Mesenchymal stem cell (in vitro differentiated cells and primary cell): ENCODE measurements at places on chromosomes 1 and 21.

- DNase-seq: no peak
Measured at GRCh38 chr1:155110381-155110780, 17.3 kb upstream of the EFNA1 start.

- peak; percentile 67 for DNase-seq
Measured at GRCh38 chr1:154546264-154547063, 12.0 kb downstream of the UBE2Q1 start.

GRCh38 chr1:7172804-7173203, 387.6 kb downstream of the CAMTA1 start:
- DNase-seq: no peak

GRCh38 chr21:44999972-45000636, 60.3 kb downstream of the SLX9 start:
- no peak for DNase-seq

DNA sequence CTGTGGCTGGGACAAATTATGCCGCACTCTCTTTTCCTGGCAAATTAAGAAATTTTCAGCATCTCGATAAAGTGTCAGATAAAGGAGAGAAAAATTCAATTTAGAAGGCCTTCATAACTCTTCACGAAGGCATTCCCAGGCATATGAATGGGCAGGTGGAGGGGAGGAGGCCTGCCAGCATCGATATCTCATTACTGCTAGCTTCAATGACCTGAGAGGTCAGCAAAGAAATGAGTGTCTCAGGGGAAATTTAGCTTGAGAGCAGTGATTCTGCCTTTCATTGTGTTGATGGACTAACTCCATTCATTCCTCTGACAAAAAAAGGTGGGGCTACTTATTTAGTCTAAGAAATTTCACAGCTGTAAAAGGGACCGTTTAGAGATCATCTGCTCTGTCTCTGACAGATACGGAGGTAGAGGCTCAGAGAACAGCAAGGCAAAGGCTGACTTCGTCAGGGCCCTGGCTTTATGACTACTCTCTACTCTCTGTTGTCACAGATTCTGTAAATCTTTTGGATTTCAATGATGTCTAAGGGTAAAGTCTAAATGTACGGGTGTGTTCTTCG, 212.0 kb upstream of the BEND5 start:
- no peak for DNase-seq

- DNase-seq: peak; percentile 85
Measured at GRCh38 chr1:93814059-93814794, 64.8 kb downstream of the DNTTIP2 start.

- no peak for DNase-seq
Measured at GRCh38 chr1:45820173-45820572, 16.8 kb downstream of the MAST2 start.

GRCh38 chr1:241627453-241628259, 12.5 kb downstream of the CHML start:
- peak; percentile 65 for DNase-seq

DNA sequence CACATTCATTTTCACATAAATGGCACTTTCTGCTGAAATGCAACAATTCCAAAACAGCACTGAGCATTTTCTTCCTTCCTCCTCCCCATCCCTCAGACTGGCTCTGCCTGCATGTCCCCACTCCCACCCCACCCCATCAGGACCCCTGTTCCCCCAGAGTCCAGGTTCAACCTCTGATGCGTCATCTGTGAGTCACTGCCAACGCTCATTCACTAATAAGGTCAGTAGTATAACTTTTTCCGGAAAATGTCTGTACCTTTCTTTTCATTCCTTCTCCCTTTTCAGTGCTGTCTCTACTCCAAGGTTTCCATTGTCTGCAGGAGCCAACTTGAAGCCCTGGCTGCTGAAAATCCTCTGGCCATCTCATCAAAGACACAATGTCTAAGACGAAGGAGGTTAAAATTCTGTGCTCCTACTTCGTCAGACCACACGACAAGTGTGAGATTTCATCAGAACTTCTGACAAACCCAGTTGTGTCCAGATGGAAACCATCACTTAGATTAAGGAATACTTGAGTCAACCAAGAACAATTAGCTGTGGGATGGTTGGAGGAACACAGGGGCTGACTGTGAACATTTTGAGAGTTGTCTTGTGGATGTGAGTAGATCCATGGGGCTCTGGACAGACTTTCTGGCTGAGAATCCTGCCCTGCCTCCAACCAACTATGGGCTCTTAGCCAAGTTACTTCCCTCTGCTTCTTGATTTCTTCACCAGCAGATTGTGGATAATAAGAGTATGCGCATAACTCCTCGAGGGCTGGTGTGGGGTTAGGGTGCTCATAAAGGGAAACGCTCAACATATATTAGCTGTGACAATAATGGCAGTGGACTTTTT, 35.6 kb upstream of the UTS2 start:
- peak; percentile 11 for DNase-seq

DNA sequence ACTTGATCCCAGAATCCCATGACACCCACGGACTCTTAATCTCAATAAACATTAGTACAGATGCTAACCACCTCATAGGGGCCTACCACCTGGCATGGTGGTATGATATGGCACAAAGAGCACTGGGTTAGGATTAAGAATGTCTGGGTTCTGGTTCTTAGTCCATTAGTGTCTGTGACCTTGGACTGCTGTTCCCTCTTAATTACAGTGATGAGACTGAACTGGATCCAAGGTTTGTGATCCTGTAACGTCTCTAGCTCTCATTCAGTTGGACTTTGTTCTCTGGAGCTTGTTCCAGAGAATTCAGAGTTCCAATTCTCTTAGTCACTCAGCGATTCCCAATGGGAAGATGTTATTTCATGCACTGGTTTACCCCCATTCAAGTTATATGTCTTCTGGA, 23.6 kb upstream of the PIGC start:
- no peak for DNase-seq

DNA sequence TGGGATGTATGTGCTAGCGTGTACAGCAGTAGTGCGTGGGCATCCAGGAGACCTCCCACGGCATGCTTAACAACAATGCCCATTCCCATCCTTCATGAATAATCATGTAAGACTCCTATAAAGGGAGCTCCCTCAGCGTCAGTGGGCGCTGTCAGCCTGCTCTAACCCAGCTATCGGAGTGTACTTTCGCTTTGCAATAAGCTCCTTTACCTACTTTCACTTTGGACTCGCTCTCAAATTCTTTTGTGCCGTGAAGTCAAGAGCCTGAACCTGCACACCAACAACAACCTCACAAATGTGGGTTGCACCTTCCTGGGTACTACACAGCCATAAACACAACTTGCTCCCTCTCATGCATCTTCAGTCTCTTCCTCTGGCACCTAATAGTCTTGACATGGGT, 114.8 kb upstream of the PAXBP1 start:
- no peak for DNase-seq

DNA sequence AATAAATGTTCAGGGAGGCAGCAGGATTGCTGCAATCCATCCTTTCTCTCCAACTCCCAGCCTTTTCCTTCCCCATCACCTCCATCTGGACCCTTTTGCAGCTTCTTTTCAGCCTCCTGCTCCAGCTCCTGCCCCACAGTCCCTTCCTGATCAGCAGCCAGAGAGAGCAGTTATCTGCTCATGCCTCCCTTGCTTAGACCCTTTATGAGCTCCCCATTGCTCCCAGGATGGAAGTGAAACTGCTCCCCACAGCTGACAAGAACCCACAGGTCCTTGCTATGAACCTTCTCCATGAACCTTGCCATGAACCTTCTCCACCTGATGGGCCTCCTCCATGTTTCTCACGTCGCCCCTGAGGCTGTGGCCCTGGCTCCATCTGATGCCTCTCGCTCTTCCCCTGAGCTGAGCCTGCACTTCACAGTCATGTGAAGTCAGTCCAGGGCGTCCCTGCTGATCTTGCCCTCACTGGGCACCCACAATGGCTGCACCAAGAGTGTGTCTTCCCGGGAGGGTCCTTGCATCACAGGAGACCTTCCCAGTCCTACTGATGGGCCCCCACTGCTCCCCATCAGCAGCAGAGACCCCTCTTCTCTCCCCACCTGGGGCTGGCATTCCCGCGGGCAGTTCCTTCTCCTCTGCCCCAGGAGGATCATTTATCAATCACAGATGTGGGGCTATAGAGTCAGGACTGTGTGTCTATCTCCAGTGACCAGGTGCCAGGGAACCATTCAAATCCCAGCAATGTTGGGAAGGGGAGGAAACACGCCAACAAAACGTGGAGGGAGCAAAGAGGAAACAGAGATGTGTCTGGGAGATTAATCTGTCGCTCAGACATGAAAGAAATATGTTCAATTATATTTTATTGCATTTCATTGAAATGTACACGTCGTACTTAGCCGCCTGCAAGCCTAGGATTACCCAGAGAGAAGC, 73.1 kb downstream of the MATN1 start:
- no peak for DNase-seq

- DNase-seq: peak; percentile 6
Measured at GRCh38 chr1:191575746-191576145, 582.5 kb upstream of the RGS18 start.

DNA sequence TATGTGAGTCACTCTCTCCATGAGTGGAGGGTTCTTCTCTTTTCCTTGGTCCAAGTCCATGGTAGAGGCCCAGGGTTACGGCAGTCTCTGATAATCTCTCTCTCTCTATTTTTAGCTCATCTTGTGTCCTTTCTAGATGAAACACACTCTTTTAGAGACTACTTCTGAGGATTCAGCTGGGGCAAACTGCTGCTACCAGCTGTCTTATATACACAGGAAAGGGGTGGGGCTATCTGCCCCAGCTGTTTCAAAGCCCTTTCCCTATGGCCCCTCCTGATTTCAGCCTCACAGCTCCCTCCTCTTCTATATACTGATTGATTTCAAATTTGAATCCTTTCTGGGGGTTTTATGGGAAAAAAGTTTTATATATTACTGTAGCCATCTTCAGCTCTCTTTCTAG, 324.8 kb downstream of the RWDD3 start:
- no peak for DNase-seq

DNA sequence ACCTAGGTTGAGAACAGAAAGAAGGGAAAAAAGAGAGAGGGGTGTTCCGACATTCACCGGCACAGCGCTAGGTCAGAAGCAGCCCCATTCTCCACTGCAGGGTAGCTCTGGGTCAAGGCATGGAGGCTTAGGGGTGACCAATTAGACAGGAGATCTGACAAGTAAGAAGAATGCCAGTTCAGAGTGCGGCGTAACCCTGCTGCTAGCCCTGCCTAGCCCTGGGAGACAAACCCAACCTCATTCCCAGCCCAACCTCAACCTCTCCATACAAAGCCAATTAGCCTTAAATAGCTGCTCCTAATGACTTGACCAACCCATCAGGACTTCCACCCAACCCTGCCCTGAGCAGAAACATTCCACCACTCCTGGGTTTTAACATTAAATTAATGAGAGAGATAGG, 3.4 kb downstream of the PRELP start:
- DNase-seq: peak; percentile 10

DNA sequence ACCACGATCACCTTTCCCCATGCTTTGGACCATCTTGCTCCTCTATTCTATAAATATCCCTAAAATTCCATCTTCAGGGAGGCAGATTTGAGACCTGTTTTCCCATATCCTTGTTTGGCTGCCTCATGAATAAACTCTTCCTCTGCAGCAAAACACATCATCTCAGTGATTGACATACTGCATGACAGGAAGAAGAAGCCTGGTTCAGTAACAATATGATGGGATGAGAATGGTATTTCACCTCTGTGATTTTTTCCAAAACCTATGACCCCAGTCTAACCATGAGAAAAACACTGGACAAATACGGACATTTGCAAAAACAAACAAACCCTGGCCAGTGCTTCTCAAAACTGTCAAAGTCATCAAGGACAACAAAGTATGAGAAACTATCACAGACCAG, 53.8 kb upstream of the ZSWIM5 start:
- no peak for DNase-seq

DNA sequence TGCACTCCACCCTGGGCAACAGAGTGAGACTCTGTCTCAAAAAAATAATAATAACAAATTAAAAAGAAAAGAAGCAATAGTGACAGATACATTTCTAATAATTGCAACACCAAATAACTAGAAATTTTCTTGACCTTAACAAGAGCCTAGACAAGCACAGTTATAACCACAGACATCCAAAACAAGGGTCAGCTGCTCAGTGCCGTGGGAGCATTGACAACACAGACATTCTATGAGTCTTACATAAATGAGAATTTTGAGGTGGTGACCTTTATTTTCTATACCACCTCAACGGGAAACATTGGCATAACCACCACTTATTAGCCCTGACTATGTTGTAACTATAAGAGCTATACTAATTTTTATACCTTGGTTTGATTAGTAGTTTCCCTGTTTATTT, 156.1 kb downstream of the NR5A2 start:
- no peak for DNase-seq

DNA sequence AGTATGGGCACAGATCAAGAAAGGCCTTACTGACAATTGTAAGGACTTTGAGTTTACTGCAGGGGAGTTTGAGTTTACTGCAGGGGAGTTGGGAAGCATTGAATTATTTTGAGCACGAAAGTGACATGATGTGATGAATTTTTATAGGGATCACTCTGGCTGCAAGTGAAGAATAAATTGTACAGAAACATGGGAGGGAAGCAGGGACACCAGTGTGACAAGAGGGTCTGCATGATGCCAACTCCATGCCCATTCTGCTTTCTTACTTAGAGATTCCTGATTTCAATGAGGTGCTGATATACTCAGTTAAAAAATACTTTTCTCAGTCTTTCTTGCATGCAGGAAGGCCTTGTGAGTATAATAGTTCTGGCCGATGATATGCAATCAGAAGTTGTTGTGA, 234.4 kb downstream of the CENPF start:
- DNase-seq: no peak

DNA sequence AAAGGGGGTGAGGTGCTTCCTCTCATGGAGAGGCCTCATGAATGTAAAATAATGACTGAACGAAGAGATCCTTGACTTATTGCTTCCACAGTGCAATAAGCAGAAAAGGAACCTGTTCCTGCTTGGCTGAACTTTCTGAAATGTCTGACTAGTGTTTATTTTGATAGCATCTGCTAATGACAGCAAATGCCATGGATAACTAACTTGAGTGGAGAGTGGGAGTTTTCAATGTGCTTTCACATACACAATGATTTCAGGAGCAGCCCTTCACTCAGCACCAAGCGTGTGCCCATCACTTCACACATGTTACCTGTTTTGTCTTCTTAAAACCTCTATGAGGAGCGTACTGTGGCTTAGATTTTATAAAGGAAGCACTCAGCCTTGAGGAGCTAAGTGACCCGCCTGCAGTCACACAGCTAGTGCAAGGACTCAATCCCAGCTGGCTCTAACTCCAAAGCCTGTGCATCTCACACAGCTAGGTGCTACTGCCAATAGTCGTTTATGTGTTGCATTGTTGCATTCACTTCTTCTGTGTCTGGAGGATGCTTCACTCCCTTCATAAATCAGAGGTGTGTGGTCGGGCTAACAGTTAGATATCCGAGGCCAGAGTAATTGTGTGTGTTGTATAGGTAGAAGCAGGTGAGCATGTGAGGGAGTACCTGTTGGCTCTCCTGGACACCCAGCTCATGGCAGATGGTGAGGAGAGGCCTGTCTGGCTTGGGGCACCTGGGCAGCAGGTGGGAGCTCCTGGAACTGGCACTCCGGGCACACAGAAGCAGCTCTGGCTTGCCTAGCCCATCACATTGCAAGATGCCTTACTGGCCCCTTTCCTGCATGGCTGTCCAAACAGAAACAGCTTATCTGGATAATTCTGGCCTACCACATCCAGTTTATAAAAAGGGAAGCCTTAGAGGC, 12.8 kb downstream of the CASQ2 start:
- DNase-seq: no peak
